Jurkat, Clone E6-1 (cell line): ENCODE measurements at places on chromosomes 2 and 18.

DNA sequence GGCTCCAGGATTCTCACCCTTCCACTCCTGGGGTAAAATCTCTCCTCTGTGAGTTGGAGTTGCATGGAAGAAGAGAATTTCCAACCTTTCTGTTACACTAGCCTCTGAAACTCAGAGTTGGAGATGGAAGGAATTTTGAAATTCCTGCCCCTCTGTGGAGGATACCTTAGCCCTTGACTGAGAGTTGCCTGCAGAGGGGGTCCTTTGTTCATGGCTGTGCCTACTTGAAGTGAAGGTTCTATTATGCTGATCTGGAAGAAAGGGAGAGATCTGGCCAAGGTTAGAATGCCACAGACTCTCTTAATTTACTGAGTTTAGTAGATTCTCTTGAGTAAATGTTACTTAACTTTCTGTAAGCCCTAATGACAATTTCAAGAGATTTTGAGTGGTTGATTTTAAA, 626.6 kb upstream of the GYPC start:
- DNase-seq: no peak

- DNase-seq: no peak
Observed at GRCh38 chr2:239196474-239197021, 204.3 kb downstream of the HDAC4 start.

DNA sequence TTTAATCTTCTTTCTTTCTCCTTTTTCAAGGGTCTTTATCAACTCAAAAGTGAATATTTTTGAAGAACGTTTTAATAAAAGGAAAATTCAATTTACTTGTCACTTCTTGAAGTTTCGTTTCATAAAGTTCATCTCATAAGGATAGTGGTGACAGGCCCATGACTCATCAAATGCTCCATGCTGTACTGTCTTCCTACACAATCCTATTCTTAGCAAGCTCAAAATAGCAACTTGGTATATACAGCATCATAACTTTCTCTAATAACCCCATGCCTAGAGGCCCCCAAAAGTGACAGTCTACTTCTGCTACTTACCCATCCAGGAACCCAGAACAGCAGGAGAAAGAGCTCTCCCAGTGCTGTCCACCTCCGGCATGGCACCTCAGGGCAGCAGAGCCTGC, 7.7 kb downstream of the FBXO15 start:
- no peak for DNase-seq

GRCh38 chr2:231294571-231295362, 96.3 kb downstream of the ARMC9 start:
- no peak for DNase-seq

DNA sequence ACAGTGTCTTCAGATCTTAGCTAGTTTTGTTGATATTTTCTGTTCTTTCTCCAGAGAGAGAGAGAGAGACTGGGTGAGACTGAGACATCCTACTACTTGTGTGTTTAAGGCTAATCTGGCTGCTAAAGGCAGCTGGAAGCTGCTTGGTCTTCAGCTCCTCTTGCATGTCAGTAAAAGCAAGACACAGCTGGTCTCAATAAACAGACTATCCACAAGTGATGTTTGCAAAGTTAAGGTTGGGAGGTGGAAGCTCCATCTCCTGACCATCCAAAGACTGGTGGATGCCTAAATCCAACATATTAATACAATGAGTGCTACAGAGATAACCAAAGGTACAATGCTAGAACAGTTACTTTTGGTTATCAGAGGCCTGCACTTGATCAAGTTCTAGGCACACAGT, 17.8 kb downstream of the ERFE start:
- no peak for DNase-seq

GRCh38 chr18:68215931-68216330, 499.0 kb downstream of the TMX3 start:
- DNase-seq: no peak

DNA sequence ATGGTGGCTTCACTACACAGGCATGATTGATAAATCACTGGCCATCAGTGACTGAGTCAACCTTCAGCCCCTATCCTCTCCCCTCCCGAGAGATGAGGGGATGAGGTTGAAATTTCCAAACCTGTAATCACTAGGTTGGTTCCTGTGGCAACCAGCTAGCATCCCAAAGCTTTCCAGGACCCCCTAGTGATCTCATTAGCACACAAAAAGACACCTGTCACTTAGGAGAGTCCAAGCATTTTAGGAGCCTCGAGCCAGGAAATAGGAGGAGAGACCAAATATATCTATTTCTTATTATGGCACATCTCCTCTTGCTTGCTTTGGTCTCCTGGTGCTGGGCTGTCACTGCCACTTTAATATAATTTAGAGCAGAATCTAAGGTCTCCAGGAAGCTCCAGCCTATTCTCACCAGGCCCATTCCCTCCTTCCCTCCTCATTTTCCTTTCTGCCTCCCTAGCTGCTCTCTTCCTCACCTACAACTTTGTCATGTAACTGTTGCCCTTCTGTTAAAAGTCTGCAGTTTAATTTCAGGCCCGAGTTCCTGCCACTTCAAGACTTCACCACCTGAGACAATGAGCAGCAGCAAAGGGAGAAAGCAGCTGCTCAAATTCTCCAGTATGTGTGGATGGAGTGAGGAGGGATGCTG, 33.2 kb upstream of the NAB1 start:
- no peak for DNase-seq

- no peak for DNase-seq
Observed at GRCh38 chr2:231386446-231386845, 9.1 kb upstream of the B3GNT7 start.

- DNase-seq: peak; percentile 14
Observed at GRCh38 chr2:39865751-39866150, 86.7 kb upstream of the THUMPD2 start.

- DNase-seq: no peak
Observed at GRCh38 chr18:8607776-8608742, 1.2 kb upstream of the RAB12 start.

DNA sequence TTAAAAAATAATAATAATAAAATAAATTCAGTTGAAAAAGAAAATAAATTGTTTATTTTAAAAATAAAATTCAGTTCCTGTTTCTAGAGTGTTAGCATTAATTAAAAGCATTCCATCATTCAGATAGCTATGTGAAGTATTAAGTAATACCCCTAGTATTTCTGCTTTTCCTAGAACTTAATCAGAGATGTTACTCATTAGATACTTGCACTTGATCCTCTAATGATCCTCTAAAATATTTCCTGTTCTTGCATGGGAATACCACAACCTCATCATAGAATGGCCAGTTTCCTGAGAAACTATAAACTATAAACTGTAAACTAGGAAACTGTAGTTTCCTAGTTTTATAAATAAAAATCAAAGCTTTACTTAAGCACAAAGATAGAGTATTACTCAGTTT, 11.1 kb upstream of the CNNM3 start:
- no peak for DNase-seq

DNA sequence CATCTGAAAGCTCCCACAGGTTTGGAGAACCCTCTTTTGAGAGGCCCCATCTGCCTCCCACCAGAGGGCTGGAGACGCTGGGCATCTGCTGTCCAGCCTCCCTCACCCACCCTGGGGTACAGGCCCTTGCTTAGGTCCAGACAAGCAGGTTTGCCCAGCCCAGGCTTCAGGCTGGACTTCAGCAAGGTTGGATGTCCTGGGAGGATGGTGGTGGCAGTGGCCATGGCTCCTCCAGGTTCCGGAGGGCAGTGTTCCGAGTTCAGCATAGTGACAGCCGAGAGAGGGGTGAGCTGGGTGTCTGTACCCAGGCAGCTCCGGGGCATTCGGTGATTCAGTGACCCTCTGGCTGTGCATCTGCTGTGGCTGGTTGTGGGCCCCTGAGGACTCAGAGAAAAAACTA, 58.2 kb upstream of the HDAC4 start:
- no peak for DNase-seq
